Osteoblast (primary cell): ENCODE measurements at places on chromosomes 12 and 14. TPM values are rescaled to one million over a fixed set of nuclear protein-coding genes. Genes with fewer than 3 reads are reported as not detected.
A peak's percentile ranks its signal among the peaks of the same experiment; 100 is the strongest.

- DNase-seq = no peak
These were observed 54.2 kb downstream of the CCNK start for GRCh38 chr14:99535448-99535847.

DNA sequence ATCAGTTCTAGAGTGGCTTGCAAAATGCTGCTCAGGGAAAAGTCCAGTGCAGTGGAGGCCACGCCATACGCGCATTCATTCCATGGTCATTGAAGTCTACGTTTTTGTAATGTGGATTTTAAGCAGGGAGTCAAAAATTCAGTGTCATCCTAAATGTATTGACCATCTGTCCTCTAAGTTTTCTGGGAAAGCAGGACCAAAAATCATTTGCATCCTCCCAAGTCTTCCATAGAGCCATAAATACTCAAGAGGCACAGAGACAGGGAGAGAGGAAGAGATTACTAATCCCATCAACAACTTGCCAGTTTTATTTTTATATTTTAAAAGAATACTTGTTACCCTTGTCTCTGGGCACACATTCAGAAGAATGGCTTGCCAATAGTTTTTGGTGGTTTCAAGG, 36.9 kb downstream of the RHOJ start:
- no peak for DNase-seq

GRCh38 chr12:88238406-88238805, 96.3 kb downstream of the TMTC3 start:
- DNase-seq = no peak

Gene EVL
- total RNA-seq = 16.6 and 17.4 TPM in 2 replicates

DNA sequence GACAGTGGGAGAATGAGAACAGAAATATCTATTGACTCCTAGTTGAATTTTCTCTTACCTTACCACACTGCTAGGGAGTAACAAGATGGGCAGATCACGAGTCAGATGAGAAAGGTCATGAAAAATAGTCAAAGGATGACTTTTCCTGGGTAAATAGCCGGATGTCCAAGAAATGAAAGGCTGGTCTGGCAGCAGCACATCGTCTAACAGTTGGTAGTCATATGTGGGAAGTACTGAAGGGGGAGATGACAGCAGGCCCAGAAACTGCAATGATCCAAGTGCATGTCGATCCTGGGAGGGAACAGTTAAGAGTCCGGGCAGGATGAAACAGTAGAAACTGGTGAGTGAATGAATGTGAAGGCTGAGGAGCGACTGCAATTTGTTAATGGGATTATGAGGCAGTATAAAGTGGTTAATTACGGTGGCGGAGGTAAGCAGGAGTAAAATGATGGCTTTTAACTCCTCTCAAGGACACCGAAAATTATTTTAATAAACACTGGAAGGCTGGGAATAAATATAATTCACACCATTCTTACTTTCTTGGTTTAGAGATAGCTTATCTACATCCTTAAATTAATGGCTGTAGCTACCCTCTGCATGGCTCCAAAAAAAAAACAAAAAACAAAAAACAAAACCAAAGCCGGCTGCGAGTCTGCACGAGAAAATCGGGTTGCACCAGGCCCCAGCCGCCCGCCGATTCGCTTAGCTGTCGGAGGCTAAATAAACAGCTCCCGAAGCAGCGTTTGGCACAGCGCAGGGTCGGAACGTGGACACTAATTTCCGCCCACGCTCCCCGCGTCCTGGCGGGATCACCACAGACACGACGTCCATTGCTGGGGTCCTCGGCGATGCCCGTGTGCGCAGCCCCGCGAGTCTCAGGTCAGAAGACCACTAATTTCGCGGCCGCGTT, 1.0 kb upstream of the ERC1 start:
- peak; percentile 96 for DNase-seq

Gene PIP4K2C
- 32.4 and 36.6 TPM in 2 replicates for total RNA-seq

GRCh38 chr14:93220509-93220908, 13.5 kb downstream of the UBR7 start:
- DNase-seq = peak; percentile 47

GRCh38 chr14:96148631-96149030, 56.0 kb upstream of the BDKRB2 start:
- DNase-seq = no peak

Gene KRT4
- not detected in 2 replicates for total RNA-seq

Gene NANOG
- total RNA-seq = under 0.01 TPM in 1 of 2 replicates, not detected in the other

GRCh38 chr14:90569606-90570387, 173.0 kb downstream of the CALM1 start:
- no peak for DNase-seq

GRCh38 chr12:18261273-18261672, at the start of gene PIK3C2G:
PIK3C2G (plus strand) TSS chr12:18261518; CDS start chr12:18282082, 20,564 bp downstream.
- DNase-seq = no peak

GRCh38 chr14:69268763-69269162, 8.8 kb downstream of the GALNT16 start:
- DNase-seq = no peak

Gene KRT83
- total RNA-seq = not detected in 2 replicates

DNA sequence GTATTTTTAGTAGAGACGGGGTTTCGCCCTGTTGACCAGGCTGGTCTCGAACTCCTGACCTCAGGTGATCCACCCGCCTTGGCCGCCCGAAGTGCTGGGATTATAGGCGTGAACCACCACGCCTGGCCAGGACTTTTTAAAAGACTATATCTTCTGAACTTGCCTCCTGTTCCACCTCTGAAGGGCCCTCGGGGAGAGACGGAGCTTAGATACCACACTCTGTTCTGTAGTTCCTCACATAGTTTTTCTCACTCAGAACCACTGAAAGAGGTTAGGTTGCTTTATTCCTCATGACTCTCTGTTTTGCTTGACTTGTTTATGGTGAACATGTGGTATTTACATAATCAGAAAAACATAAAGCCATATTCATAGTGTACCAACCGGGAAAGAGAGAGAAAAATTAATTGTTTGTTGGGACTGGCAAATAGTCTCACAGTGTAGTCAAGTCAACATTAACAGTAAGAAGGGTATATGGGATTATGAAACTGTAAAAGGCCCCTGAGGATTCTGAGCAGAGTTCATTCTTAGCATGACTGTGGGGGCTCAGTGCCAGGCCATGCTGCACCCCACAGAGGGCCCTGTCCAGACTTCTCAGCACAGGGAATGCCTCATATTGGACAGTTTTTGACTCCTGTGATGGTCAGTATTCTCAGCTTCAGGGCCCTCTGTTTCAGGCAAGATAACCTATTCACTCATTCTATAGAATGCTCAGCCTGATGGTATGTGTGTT, 342.3 kb downstream of the ZFP36L1 start:
- no peak for DNase-seq

Gene SLC6A12
- not detected in 2 replicates for total RNA-seq

Gene CYP27B1
- 0.29 and 0.36 TPM in 2 replicates for total RNA-seq

GRCh38 chr12:27843714-27844245, 63.7 kb upstream of the MANSC4 start:
- no peak for DNase-seq

Gene NPFF
- not detected in 2 replicates for total RNA-seq

Gene AGAP2
- 0.29 and 0.72 TPM in 2 replicates for total RNA-seq

- peak; percentile 42 for DNase-seq
These were observed 88.8 kb downstream of the ANO6 start for GRCh38 chr12:45304514-45305178.

Gene KRT6C
- not detected in 2 replicates for total RNA-seq

DNA sequence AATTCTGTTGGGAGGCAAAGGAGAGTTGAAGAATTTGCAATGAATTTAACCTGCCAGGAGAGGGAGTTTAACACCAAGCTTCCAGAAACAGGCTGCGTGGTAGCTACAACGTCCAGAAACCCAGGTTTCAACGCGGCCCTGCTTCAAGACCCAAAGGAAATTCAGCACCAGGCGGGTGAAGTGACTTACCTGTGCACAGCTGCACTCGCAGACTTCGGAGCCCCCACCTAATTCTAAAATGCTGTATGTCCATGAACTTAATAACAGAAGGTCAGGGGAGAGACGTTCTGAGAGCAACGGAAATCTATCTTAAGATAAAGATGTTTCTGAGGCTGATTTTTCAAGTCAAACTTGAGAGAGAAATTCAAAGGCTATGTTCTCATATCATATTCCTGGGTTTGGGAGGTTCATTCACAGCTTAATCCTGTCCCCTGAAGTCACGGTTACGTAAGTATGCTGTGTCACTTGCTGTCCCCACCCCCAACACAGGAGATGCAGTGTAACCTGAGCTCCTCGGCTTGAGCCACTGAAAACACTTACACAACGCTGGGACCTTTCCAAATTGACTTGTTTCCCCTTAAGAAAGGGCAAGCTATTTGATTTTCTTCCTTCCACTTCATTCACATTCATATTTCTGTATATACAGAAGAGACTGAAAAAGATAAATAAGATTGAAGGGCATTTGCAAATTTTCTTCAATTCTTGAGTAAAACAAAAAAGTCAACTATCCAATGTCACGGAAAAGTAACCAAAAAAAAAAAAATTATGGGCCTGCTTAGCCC, 22.7 kb downstream of the CLIP1 start:
- peak; percentile 79 for DNase-seq

Gene ACSM4
- not detected in 2 replicates for total RNA-seq

DNA sequence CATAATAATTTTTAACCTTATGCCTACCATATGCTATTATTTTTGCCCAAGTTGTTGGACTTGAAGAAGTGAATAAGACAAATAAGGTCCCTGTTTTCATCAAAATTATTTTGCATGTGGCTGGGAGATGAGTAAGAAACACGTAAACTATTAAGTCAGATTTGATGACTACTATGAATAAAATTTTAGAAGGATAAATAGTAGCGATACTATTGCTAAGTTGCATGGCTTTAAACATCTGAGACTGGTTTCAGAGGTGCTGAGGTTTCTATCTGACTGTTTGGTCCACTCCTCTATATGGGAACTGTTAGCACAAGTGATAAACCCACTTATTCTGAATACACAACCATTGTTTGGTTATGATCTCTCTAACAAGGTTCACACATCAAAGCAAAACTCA, 674.3 kb upstream of the MDGA2 start:
- no peak for DNase-seq

Gene HOXC4
- 3.3 and 4.1 TPM in 2 replicates for total RNA-seq

DNA sequence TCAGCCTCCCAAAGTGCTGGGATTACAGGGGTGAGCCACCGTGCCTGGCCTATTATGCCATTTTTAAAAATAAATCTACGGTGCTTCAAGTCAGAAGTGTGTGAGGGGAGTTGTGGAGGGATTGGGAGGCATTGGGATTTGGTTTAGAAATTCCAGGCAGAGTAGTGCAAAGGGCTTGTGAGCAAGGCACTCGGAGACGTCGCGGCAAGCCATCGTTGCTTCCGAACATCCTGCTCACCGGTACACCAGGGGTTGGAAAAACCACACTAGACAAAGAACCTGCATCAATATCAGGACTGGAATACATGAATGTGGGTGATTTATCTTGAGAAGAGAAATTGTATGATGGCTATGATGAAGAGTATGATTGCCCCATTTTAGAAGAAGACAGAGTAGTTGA, 227.0 kb downstream of the ALG10 start:
- DNase-seq = no peak

DNA sequence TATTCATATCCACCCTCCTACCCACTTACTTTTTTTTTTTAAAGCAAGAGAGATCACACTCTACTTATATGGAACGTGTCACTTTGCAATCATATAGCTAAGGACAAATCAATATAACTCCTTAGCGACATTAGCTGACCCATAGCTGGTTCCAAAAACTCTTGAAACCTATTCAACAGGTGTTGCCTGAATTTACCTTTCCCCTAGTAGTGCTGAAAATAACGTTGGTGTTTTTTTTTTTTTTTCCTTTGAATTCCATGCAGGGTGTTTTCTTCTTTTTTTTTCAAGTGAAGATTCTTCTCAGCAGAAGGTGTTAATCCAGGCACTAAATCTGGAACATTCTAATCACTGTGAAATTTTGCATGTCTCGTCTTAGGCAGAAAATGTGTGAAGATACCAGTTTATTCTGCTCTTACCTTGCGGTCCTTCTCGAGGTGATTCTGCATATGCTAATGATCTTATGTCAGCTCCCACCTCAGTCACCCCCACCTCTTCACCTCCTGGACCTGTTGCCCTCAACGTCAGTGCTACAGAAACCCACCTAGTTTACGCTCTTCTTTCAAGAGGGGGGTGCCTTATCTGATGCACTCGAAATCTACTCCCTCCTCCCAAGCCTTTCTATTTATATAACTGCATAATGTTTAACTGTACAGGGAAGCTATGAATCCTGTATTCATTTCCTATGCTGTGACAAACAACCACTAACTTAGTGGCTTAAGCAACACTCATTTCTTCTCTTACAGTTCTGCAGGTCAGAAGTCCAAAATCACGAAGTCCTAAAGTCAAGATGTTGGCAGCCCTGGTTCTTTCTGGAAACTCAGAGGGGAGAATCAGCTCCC, 7.1 kb upstream of the VPS37B start:
- no peak for DNase-seq
